ENCODE measurements at places on chromosomes 7 and 10.

DNA sequence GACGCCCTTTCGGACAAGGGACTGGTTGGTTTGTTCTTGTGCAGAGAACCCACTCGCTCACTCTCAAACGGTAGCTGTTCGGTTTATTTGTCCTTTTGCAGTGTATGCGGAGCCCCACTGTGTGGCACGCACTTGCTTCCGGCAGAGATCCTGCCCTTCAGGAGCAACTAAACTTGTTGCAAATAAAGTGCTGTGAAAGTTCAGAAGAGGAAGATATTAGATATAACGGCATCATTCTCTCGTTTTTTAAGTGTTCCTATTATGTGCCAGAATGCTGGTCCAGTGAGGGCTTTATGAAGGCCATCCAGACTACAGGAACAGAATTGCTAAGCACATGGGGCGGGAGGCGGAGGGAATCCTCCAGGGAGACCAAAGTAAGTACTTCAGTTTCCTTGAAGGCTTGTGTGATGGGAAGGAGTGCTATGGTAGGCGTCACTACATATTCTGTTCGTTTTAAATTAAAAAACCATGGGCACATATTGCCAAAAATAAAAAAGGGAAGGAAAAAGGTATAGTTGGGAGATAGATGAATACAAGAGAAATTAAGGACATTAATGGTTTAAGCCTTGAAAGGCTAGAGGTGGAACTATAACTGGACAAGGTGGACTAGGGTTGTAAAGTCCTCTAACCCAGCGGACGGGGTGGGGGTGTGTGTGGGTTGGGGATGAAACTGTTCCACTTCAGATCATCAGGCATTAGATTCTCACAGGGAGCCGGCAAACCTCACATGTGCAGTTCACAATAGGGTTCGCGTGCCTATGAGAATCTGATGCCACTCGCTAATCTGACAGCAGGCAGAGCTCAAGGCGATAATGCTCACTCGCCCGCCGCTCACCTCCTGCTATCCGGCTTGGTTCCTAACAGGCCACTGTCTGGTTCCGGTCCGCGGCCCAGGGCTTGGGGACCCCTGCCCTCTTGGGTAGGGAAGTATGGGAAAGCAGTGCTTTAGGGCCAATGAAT lies 704 bp upstream of the ERLIN1 start:
- DNase-seq, result peak; percentile 53

- no peak for DNase-seq
These were observed 5.7 kb downstream of the CHST3 start for GRCh38 chr10:71969929-71970328.

GRCh38 chr7:152081088-152081487 lies 55.6 kb downstream of the GALNT11 start:
- DNase-seq, result no peak

- DNase-seq, result peak; percentile 18
These were observed 29.3 kb downstream of the CCNJ start for GRCh38 chr10:96072674-96073073.

- peak; percentile 53 for DNase-seq
These were observed 53.8 kb downstream of the HGF start for GRCh38 chr7:81715984-81716588.

GRCh38 chr10:24324651-24325050 lies 115.7 kb downstream of the KIAA1217 start:
- DNase-seq, result no peak

DNA sequence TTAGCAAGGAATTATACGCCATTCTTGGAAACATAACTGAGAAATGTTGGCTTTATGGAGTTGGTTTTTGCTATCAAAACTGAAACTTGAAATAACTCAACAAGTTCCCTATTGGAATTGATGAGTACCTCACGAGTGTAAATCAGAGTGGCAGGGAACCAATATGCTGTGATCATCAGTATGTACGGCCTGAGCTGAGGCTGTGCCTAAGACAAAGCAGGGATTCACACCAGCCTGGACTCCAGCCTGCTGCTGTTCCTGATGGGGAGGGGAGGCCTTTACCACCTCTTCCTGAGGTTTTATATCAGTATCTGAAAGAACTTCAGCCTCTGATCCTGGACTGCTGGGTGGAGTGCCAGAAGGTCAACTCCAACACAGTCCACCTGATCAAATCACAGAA lies 52.7 kb downstream of the CRTAC1 start:
- DNase-seq, result no peak

DNA sequence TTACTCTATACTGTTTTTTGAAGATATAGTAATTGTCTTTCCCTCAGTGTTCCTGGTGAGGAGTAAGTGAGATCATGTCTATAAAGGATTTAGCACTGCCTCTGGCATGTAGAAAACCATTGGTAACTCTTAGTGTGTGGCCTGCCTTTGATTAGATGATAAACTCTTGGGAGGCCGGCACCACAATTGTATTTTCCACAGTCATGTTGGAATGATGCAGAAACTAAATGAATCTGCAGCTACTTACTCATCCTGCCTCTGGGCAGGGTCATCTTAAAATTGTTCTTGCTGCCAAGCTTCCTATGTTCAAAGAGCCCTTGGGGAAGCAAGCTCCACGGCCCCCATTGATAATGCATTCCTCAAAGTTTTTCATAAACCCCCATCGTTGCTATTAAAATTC lies 204.6 kb downstream of the ANKRD7 start:
- DNase-seq, result no peak

- no peak for DNase-seq
These were observed 10.4 kb downstream of the NUB1 start for GRCh38 chr7:151351967-151352366.

GRCh38 chr7:65840446-65840845 lies 32.4 kb upstream of the VKORC1L1 start:
- no peak for DNase-seq

GRCh38 chr7:3117488-3118231 lies 74.0 kb upstream of the CARD11 start:
- no peak for DNase-seq

DNA sequence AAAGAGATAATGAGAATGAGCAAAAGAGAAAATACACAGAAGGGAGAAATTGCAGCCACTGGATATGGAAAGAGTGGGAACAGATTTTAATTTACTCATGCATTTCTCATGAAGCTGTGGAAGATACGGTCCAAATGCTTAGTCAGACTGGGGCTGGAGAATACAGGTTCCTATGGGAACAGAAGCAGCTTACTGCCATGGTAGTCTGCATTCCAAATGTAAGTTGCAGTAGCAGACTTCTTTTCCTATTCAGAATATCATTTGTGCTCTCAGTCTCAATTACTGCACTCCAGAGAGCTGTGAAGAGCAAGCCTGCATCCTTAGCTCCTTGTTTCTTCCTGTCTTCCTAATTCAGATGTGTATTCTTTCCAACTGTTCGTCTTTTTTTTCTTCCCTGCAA lies 190.8 kb upstream of the TMEM196 start:
- DNase-seq, result peak; percentile 11

GRCh38 chr10:47346581-47347302 lies 1.4 kb upstream of the RBP3 start:
- no peak for DNase-seq

DNA sequence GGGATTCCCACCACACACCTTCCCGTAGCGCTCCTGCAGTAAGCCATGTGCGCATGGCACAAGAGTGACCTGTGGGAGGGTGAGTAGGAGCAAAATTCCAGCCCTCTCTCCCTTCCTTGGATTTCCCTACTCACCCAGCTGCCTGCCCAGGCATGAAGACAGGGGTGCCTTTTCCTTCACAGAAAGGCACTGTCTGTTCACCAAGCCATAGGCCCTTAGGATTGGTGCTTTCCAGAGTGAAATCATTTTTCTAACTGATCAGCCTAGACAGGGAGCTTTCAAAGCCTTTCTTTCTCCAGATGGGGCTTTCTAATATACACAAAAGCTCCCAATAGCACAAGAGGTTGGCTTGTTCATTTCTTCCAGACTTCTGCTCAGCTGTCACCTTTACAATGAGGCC lies 79.7 kb downstream of the CTTNBP2 start:
- no peak for DNase-seq

DNA sequence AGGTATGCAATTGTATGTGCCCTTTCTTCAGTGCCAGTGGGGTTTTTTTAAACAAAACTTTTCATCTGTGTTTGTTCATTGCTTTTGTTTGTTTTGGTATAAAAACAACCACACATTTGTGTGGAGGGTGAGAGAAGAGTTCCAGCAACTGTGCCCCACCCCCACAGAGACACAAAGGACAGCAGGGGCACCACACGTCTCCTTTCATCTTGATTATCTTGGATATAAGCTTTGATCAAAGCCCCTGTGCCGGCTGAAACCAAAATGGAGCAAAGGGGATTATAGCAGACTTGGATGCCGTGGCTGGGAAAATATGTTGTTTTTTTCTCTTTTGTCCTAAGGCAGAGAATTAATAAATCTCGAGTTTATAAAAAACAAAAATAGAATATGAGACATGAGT lies 111.8 kb upstream of the RSU1 start:
- no peak for DNase-seq

DNA sequence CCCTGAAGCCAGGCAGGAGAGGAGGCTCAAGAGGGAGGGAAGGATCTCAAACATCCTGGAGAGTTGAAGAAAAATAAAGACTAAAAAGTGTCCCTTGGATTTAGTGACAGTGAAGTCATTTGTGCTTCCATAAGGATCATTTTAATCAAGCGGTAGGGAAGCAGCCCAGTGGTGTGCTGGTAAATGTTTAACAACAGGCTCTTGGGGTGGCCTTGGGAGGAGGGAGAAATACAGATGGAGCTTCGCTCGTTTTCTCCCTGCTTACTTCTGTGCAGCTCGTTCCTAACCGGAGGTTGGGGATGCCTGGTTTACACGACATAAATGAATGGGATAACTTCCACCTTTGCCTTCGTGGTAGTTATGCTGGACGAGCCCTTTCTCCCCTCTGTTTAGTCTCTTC lies 140.0 kb downstream of the CAMK1D start:
- no peak for DNase-seq

- DNase-seq, result no peak
These were observed 150.2 kb upstream of the INSYN2A start for GRCh38 chr10:127346604-127347003.

DNA sequence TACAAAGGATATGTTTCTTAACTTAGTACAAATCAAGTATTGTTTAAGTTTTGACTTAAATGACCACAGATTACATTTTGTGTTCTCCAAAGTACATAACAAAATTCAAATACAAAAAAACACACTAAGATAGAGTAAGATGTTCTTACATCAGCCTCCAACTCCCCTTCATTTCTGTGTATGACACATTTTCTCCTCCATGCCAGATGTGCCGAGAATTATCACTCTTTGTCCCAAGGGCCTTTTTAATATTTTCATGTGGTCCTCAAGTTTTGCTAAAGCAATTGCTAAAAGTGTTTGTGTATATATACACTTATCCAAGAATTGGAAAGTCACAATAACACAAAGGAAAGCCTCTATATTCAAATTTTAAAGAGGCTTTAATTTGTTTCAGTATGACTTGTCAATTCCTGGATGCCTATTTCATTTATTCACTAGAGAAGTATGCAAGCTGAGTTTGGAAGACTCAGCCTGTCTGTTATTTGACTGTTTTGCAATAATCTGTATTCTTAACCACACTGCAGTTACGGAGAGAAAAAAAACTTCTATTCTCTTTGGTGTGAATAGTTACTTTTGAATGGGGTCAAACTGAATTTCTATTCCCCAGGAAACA lies 586.4 kb upstream of the SEMA3D start:
- peak; percentile 83 for DNase-seq

GRCh38 chr10:85003083-85003482 lies 674.7 kb downstream of the CCSER2 start:
- no peak for DNase-seq

DNA sequence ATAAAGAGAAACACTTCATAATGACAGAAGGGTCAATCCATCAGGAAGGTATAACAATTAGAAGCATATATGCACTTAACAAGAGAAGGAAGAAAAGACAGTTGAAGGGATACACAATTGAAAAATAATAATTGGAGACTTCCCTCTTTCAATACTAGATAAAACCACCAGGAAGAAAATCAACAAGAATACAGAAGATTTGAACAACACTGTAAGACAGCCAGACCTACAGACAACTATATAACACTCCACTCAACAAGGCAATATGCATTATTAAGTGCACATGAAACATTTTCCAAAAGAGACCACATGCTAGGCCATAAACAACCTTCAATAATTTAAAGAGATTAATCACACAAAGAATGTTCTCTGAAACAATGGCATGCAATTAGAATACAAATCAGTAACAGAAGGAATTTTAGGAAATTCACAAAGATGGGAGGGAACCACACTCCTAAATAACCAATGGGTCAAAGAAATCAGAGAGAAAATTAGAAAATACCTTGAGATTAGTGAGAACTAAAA lies 35.1 kb downstream of the ZNF438 start:
- DNase-seq, result no peak

DNA sequence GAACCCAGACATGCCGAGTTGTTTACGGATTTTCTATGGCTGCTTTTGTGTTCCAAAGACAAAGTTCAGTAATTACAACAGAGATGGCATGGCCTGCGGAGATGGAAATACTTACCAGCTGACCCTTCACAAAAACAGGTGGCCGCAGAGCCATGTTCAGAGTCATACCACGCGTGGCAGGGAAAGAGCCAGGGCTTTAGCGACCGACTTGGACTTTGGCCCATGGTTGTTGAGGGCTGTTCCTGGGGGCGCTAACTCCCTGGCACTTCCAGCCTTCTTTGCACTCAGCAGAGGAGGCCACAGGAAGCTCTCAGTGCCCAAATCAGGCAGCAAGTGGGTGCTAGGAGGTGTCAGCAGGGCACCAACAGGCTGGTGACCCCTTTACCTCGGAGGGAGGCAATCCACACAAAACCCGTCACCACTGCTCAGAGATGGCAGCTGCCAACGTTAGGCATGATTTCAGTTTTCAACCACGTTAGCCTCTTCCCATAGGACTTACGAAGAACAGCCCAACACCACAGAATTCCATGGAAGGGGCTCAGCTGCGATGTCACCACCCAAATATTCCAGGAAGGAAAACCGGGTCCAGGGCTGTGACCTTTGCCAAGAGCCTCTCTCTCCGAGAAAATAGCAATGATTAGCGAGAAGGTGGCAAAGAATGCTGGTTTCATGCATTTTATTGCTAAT lies 21.4 kb upstream of the CNPY1 start:
- no peak for DNase-seq

GRCh38 chr10:86367152-86367951 lies 757 bp upstream of the GRID1 start:
- no peak for DNase-seq

DNA sequence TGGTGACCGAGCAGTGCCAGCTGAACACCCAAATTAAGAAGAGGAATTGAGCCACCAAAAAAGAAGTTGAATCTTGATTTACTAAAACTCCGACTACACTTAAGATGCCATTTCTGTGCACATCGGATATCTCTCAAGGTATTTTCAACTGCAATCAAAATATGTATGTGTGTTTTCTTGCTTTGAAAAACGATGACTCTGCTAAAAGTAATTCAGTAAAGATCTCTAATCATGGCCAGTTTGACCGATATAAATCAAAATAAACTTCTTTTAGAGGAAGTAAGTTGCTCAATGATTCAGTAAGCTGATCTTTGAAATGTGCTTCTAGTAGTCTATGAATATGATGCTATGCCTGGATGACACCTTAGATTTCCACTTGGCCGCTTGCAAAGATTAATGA lies 453.5 kb upstream of the TPK1 start:
- DNase-seq, result no peak

GRCh38 chr10:12129222-12130111 lies at the start of gene SEC61A2:
Gene SEC61A2 (plus strand): TSS chr10:12129677. CDS start chr10:12129788, 111 bp downstream.
- DNase-seq, result peak; percentile 91
